ENCODE measurements at places on chromosomes 12 and 14.

- DNase-seq: no peak
Measured at GRCh38 chr14:95468448-95469133, 47.9 kb downstream of the SYNE3 start.

- DNase-seq: no peak
Measured at GRCh38 chr12:109678719-109679118, 34.9 kb upstream of the FAM222A start.

DNA sequence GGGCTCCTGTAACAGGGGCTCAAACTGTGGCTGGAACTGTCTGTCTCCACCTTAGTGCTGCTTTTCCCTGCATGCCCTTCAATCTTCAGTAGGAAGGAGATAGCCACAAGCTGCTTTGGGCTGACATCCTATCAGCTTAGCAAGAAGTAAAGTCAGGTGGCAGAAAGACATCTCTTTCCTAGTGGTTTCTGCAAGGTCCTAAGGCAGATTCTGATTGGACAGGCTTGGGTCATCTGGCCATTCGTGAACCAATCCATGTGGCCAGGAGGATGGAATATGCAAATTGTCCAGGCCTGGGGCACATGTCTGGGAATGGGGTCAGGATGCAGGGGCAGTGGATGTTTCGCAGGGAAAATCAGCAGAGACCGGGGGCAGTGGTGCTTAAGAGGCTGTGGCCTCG lies 5.2 kb downstream of the RITA1 start:
- no peak for DNase-seq

- DNase-seq: no peak
Measured at GRCh38 chr14:96117101-96117897, 78.1 kb downstream of the C14orf132 start.

DNA sequence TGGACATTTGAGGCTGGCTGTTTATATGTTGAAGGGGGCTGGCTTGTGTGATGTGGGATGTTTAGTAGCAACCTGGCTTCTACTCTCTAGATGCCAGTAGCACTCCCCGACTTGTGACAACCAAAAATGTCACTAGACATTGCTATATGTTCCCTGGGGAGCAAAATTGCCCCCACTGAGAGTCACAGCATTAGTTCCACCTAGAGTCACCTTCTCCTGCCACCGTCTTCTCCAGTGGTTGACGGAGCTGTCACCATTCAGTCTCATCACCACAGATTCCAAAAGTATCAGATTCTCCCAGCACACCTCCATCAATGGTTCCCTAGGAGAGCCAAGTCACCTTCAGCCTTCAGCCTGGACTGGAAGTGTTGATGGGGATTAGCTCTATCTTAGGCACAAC lies 7.8 kb upstream of the KRT76 start:
- DNase-seq: no peak

DNA sequence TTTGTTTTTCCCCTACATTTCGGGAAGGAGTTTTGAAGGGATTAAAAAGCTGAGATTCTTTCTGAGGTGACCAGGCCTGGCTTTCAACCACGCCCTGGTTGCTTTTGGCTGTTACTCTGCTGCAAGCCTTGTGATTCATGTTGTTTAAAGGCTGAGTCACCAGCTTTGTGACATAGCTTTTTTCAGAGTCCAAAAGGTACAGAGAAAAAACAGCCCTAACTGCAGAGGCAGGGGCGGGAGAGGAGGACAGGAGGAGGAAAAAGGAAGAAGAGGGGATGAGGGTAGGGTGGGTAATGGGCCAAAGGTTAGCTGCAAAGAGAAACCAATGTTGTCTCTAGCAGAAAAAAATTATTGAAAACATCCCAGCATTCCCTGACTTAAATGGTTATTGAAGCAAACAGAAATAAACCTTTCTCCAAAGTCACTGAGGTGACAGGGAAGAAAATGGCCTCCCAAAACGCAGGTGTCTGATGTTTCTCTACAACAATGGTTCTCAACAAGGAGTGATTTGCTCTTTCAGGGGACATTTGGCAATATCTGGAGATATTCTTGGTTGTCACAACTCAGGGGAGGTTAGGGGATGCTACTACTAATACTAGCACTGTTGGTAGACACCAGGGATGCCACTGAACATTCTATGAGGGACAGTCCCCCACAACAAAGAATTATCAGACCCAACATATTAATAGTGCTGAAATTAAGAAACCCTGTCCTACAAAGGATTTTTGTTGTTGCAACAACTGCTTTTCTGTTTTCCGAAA lies 2.1 kb upstream of the UBC start:
- no peak for DNase-seq

GRCh38 chr12:15966426-15966825 lies 55.3 kb downstream of the DERA start:
- DNase-seq: no peak
